CD4-positive, alpha-beta T cell treated with Interleukin-4 for 4 hours (primary cell): ENCODE measurements at places on chromosomes 4 and X.

DNA sequence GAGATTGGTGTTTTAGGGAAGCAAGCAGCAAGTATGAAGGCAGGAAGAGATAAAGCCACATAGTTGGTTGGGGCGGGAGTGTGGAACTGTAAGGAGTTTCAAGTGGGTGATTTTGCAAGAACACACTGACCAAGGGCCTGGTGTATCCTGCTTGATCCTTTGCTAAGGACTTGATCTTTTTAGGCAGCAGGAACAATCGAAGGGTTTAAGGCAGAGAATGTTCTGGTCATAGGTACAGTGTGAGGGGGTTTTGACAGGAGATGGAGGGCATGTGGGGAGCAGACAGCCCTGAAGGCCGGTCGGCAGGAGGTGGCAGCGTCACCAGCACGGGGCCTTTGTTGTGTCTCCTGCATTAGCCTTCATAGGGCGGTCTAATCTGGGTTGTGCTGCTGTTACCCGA is 54.7 kb downstream of the FAM193A start:
- no peak for DNase-seq

GRCh38 chrX:103415528-103415927 is 39.2 kb downstream of the BEX3 start:
- no peak for DNase-seq

GRCh38 chrX:38803588-38804431 is 2.6 kb downstream of the MID1IP1 start:
- peak; percentile 63 for DNase-seq

GRCh38 chrX:12975991-12976558 is 1.2 kb downstream of the TMSB4X start:
- peak; percentile 60 for DNase-seq

- no peak for DNase-seq
Observed at GRCh38 chr4:54992266-54992665, 133.1 kb downstream of the KDR start.

DNA sequence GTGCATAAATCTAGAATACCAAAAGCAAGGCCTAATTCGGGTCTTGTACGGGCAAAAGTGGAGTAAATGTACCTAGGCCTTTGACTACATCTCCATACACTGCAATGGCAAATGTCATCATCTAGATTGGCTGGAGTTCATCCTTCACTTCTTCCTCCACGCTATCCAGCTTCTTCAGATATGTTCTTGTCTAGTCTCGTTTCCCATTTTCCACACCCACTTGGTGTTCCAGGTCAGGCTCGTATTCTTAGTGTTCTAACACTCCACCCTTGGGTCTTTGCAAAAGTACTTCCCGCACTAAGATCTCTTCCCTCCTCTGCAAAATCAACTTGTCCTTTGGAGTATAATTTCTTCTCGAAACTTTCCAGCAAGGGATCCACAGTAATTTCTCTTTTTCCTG is 1.4 kb downstream of the COQ2 start:
- no peak for DNase-seq

DNA sequence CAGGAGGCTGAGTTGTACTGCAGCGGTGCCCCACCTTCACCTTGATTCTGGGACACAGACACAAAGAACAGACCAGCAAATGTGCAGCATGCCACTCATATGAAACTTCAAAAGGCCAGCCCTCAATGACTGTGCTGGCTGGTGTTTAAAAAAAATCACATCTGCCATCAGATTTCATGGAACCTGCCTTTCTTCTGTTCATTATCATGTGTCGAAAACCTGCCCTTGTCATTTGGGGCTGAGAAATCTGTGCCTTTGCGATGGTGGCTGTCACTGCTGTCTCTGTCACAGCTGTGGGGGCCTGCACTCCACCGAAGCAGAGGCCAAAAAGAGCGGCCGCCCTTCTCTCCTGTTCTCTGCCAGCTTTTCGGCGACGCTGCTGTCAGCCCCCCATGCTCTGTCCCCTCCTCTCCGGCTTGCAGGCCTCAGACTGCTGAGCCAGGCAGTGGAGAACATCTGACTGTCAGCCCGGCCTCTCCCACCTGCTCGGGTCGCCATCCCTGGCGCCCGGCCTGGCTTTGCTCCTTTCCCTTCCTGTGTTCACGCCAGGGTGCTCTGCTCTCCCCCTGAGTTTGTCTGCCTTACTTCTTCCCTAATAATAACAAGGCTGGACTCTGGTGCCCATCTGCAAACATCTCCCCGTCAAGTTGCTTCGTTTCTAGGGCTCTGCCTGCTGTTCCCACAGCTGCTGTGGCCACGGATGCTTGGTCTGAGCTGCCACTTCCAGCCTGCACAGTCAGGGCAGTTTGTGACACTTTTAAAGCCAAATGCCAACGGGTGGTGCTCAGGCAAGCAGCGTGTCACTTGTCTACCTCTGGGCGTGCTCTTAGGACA is 355.2 kb downstream of the UNC5C start:
- DNase-seq: no peak
